ENCODE measurements at places on chromosomes 2 and 18. TPM values are rescaled to one million over a fixed set of nuclear protein-coding genes. Genes with fewer than 3 reads are reported as not detected.
A peak's percentile ranks its signal among the peaks of the same experiment; 100 is the strongest.

ANKRD62 gene
- 7.3 TPM for total RNA-seq

RTTN gene
- total RNA-seq = 19.8 TPM

MARS2 gene
- total RNA-seq = 21.3 TPM

SLC4A5 gene
- 7.0 TPM for total RNA-seq

KHK gene
- 17.9 TPM for total RNA-seq

DNA sequence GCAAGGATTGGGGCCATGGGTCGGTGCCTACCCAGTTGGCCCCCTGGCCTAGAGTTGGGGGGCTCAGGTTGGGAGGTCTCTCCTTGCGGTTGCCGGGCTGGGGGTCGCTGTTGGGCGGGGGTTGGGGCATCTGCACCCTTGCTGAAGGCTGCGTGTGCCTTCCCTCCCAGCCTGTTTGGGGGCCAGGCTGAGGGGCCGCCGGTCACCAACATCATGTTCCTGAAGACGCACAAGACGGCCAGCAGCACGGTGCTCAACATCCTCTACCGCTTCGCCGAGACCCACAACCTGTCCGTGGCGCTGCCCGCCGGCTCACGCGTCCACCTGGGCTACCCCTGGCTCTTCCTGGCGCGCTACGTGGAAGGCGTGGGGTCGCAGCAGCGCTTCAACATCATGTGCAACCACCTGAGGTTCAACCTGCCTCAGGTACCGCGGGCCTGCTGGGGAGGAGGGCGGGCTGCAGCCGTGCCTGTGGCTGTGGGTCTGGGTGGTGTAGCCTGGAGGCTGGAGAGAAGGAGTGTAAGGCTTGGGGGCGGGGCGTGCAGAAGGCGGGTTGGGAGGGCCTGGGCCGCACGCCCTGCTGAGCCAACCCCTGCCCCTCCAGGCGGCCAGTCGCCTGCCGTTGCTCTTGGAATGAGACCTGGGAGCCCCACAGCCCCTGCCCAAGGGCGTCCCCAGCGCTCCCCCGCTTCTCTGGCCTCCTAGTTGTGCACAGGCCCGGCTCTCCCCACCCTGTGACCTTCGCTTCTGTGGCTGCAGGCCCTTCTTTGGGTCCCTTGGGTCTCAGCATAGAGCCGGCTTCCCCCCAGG is 7.2 kb upstream of the NEU4 start:
- DNase-seq = no peak

DNA sequence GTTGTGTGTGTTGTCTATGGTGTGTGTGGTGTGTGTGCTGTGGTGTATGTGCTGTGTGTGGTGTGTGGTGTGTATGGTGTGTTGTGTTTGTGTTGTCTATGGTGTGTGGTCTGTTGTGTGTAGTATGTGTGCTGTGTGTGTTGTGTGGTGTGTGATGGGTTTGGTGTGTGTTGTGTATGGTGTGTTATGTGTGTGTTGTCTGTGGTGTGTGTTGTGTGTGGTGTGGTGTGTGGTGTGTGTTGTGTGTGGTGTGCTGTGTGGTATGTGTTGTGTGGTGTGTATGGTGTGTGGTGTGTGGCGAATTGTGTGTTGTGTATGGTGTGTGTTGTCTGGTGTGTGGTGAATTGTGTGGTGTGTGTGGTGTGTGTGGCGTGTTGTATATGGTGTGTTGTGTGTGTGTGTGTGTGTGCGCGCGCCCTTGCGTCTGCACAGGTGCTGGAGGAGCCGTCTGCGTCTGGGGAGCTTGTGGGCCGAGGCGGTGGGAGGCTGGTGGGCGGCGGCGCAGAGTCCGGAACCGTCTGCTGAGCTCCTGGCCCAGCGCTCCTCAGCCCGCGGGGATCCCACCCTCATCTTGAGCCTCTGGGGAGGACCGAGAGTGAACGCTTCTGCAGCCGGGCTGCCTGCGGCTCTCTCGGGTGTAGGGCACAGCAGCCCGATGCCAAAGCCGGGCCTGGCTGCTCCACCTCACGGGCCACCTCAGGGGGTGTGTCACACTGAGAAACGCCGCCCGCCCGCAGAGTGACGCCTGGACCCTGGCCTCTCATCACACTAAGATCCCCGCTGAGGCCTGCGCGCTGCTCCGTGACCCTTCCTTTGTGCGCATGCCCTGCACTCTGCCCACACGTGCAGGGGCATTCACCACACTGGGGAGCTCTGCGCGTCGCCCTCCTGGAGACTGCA is 8.8 kb upstream of the ADI1 start:
- DNase-seq = no peak

GRCh38 chr2:103991591-103991990 is 862.3 kb upstream of the POU3F3 start:
- DNase-seq = peak; percentile 15

DNA sequence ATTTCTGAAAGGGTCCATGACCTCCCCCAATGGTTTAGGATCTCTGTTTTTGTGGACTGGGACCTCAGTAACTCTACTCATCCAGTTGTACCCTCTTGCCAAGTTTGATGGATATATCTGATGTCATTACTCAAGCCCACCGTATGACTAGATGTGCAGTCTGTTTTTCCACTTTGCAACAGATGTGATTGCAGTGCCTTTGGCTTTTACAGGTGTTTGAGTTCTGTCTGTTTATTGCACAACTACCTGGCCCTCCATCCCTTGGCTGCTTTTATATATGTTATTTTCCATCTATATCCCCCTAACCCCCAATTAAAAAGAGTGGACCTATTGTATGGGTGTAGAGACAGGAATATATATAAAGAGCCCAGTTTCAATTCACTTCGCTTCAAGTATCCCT is 10.8 kb downstream of the NCOA1 start:
- DNase-seq = no peak

GRCh38 chr2:13560322-13560721 is 843.6 kb downstream of the TRIB2 start:
- no peak for DNase-seq

DNA sequence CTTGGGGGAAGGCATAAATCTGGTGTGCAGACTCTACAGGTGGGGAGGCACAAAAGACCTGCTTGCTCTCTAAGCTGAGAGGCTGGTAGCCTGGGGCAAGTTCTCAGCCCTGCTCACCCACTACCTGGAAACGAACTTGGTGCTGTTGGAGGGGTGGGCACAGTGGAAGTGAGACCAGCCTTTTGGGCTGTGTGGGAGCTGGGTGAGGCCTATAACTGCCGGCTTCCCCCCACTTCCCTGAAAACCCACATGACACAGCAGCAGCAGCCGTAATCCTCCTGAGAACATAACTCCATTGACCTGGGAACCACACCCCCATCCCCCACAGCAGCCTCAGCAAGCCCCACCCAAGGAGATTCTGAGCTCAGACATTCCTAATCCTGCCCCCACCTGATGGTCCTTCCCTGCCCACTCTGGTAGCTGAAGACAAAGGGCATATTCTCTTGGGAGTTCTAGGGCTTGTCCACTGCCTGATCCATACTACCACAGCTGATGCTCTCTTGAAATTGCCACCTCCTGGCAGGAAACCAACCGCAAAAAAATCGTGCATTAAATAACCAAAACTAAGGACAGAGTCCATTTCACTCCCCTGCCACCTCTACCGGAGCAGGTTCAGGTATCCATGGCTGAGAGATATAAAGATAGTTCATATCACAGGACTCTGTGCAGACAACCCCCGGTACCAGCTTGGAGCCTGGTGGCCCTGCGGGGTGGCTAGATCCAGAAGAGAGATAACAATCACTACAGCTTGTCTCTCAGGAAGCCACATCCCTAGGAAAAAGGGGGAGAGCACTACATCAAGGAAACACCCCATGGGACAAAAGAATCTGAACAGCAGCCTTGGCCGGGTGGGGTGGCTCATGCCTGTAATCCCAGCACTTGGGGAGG is 178.1 kb downstream of the NDUFA10 start:
- no peak for DNase-seq

All from OCI-LY7 (cell line).